ELF-1 (cell line): ENCODE measurements at places on chromosomes 2 and 18.
A peak's percentile ranks its signal among the peaks of the same experiment; 100 is the strongest.

DNA sequence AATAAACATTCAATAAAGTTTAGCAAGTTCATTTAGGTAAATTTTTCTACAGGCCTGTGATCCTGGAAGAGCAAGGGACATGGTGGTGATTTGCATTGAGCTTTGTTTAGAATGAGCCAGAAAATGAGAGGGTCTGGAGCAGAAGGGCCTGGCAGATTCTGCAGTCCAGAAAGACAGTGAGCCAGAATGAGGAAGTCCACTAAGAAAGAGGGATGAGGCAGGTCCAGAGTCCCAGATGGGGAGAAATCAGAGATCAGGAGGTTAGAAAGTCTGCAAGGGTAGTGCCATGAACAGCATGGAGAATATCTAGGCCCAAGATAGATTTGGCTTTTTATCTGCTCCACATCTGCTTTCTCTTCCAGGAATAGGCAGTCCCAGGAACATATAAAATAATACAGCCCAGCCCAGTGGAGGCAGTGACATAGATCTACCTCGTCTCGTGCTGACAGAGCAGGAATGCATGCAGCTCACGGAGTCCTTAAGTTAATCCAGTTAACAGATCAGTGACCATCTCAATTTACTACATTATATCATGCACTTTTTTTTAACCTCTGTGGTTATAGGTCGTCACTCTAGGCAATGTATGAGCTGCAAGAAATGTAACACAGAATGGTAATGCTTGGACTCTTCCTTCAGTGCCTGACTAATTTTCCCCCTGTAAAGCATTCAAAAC lies 429.0 kb downstream of the SUCLG1 start:
- DNase-seq = no peak

DNA sequence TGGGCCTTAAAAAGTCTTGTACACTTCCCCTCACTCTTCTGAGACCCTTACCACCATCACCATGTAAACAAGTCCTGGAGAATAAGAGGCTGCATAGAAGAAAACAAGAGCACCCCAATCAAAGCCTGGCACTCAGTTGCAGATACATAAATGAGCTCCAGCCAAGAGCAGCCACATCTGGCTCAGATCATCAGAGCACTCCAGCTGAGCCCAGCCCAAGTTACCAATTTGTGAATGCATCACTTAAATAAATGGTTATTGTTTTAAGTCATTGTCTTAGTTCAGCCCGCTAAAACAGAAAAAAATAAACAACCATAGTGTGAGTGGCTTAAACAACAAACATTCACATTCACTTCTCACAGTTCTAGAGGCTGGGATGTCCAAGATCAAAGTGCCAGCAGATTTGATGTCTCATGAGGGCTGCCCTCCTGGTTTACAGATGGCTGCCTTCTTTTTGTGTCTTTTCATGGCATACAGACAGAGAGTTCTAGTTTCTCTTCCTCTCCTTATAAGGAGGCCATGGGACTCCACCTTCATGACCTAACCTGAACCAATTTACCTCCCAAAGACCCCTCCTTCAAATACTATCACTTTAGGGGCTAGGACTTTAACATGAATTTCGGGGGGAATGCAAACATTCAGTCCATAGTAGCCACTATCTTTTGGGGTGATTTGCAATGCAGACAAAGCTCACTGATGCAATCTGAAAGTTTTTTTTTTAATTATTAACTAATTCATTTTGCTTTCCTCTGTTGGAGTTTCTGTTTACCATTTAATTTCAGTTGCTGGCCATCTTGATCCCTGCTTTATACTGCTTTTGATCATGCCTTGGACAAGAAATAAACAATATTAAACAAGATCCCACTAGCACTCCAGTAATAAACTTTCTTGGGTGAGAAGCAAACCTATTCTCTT lies 187.5 kb upstream of the ACVR2A start:
- DNase-seq = no peak

DNA sequence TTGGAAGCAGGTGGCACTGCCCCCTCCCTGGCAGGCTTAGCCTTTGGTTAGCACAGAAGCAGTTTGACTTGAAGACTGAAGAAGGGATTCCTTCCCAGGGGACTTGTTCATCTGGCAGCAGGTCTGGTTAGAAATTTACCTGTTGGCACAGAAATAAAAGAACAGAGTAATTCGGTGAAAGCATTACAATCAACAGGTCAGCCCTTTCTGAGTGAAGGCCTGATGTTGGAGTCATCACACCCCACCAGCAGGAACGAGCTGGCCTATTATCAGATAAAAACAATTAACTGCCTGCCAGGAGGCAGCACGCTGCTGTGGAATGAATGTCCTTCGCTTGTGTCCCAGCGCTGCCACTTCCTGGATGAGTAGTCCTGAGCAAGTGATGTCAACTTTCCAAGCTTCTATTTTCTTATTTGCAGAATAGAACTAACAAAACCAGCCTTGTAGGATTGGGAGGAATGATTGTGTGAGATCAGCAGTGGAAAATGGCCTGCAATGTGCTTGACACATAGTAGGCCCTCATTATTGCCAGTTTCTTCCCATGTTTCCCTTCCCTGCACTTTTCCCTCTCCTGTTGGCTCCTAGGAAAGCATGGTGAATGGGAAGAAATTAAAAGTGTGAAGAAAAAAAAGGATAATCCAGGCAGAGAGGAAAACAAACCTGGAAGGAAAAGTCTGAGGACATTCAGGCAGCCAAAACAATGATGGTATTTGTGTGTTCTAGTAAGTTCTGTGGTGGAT lies 29.0 kb downstream of the LGALSL start:
- peak; percentile 53 for DNase-seq

DNA sequence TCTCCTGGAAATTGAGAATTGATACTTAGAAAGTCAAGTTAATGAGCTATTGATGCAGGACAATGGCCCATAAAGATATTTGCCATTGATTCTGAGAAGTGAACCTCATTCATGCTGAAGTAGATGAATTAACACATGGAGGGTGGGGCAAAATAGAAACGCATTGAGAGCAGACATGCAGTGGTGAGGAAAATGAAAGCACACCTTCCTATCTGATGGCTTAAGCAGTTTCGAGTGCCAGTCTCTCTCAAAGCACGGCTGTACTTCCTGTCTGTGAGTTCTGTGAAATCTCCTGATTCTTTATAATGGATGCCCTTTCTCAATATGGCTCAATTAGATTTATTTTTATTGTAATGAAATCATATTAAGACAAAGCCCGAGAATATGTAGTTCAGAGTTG lies 247.0 kb downstream of the TMX3 start:
- no peak for DNase-seq

GRCh38 chr2:196598412-196598811 lies 41.1 kb upstream of the CCDC150 start:
- DNase-seq = no peak

- no peak for DNase-seq
These were observed 1144.7 kb upstream of the PIK3C3 start for GRCh38 chr18:40810372-40810771.
